Fibroblast of upper back skin (primary cell): ENCODE measurements at places on chromosomes 4 and X.

- DNase-seq = no peak
These were observed 99.6 kb downstream of the CEP135 start for GRCh38 chr4:56048383-56048701.

- DNase-seq = peak; percentile 66
These were observed 20.6 kb downstream of the GALNT7 start for GRCh38 chr4:173189117-173189693.

GRCh38 chr4:185339941-185340340 lies 55.8 kb downstream of the LRP2BP start:
- DNase-seq = no peak

DNA sequence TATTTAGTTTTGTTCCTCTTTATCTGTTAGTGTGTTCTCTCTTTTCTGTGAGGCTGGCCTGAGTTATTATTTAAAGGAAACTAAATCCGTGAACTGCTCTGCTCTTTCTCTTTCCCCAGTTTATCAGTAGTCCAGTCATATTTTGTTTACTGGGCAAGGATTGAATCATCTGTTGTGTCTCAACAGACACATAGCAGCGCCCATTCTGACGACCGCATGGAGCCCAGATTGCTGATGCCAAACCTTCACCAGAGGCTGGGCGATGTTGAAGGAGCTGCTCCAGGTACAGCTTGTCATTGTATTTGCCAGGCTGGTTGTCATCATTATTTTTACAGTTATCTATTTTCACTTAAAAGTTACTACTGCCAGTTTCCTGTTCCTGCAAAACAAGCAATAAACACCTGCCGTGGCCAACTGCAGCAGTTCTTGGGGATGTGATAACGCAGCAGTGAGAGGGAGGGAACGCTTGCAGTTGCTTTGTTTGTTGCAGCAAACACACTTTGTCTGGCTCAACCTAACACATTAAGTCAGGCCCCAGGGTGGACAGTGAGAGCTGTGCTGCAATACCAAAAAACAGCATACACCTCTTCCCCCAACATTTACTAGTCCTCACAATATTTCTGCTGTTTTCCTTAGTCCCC lies 10.1 kb downstream of the REELD1 start:
- no peak for DNase-seq

DNA sequence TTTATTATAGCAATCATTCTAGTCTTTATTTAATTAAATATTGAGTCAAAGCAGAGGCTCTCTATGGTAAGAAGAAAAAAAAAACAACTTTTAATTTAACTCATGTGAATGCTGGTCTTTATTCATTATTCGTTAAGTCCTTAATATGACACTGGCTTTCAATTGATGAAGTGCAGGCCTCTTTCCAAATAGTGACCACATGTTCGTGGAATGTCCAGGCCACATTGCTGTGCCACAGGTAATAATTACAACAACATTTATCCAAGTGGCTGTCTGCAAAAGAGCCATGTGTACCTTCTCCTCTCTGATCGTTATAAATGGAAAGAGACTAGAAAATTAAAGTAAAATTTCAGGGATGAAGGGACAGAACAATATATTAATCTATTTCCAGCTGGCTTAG lies 220.1 kb upstream of the PABPC4L start:
- no peak for DNase-seq

- DNase-seq = peak; percentile 4
These were observed 32.1 kb upstream of the AMBN start for GRCh38 chr4:70559924-70560323.

DNA sequence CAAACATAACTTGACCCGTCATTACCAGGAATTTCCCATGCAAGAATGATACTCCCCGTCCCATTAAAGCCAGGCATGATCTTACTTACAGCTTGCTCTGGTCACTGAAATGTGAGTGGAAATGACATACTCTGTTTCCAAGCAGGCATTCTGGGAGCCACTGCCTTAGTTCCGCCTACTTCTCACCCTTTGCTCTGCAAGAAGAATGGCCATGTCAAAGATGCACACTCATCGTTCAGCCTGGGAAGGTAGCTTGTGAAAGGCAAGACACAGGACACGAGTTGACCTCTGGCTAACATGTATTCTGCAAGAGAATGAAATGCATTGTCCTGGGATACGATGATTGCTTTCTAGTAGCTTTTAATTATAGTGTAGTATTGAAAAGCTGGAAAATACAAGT lies 1144.4 kb downstream of the NLGN4X start:
- DNase-seq = no peak

DNA sequence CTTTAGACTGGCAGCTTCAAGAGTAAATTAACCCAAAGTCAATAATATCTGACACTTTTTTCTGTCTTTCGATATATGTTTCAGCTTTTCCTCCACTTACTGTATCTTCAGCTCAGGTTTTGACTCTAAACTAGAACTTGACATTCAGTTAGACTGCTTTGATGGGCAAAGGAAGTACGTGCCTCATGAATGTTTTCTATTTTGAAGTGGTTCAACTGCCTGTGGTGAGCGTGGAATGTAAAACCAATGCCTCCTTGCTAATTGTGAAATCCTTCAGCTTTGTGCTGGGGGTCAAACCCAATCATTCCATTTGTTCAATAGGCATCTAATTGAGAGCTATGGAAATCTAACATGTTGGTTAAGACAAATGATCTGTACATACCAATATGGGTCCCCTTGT lies 857.0 kb upstream of the HTR2C start:
- DNase-seq = no peak

GRCh38 chrX:145818186-145819113 lies 821 bp downstream of the SLITRK2 start:
- DNase-seq = no peak

DNA sequence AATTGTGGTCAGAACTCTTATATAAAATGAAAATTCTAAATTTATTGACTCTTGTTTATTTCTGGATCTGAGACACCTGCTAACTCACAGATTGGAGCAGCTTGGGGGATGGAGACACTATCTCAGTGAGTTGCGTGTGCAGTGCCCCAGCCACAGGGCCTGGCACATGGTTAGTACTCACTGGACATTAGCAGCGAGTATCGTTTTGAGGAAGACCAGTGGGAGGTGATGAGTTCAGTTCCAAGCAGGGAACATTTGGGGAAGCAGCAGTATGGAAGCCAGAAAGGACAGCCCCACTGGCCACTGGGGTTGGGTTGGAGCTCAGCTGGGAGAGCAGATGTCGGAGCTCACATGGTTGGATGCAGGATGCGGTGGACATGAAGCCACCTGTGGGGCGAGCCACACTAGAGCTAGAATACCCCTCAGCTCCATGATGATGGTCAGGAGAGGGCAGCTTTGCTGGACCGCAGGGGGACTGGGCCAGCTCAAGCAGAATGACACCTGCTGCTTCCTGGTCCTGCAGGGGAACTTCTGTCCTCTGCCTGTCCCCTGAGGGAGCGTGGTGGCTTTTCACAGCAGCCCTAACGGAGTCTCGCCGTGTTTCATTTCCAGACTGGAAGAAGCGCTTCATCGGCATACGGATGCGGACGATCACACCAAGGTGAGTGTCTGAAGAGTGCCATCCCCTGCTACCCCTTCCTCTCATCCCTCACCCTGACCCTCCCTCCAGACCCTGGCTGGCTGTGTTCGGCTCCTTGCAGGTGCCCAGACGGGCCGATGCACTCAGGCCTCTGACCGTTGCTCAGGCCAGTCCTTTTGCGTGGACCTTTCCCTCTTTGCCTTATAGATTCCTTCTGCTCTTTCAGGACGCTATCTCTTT lies 32.5 kb downstream of the HTRA3 start:
- no peak for DNase-seq

GRCh38 chr4:55933611-55934010 lies 15.1 kb upstream of the CEP135 start:
- no peak for DNase-seq

GRCh38 chrX:148498067-148498466 lies 2.4 kb upstream of the AFF2 start:
- no peak for DNase-seq

DNA sequence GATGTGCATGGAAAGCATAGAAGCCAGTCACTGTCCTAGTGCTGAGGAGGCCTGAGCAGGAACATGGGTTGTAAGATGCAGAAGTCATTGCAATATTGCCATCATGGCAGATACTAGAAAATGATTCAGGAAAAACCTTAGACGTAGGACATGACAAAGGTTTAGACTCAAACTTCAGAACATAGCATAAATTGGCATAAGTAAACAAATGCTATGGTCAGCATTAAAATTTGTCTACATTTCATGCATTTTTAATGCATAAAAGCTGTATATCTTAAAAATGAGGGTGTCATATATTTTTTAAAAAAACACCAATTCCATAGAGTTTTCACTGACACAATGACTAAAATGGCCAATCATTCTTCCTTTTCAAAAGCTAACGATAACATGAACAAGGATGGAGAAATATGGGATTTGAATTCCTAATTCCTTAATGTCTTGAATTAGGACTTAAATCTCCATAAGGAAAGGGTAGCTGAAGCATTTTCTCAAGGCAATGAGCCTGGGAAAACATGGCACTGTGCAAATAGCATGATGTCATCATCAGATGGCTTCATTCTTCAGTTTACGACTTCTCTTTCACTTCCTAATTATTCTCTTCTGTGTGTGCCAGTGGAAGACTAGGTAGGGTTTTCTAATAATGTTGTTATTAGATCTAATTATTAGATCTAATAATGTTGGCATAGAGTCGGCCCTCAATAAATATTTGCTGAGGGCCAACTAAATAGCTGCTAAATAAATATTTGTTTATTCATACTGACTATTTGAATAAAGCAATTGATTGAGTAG lies 125.1 kb upstream of the FRG1 start:
- DNase-seq = no peak
